ENCODE measurements at places on chromosomes 3 and 15.

- DNase-seq: peak; percentile 83
Measured at GRCh38 chr3:112814266-112814665, 32.4 kb downstream of the CD200R1L start.

- no peak for DNase-seq
Measured at GRCh38 chr3:42306499-42306898, 40.5 kb upstream of the CCK start.

- peak; percentile 58 for DNase-seq
Measured at GRCh38 chr3:178705925-178706324, 169.7 kb downstream of the KCNMB2 start.

DNA sequence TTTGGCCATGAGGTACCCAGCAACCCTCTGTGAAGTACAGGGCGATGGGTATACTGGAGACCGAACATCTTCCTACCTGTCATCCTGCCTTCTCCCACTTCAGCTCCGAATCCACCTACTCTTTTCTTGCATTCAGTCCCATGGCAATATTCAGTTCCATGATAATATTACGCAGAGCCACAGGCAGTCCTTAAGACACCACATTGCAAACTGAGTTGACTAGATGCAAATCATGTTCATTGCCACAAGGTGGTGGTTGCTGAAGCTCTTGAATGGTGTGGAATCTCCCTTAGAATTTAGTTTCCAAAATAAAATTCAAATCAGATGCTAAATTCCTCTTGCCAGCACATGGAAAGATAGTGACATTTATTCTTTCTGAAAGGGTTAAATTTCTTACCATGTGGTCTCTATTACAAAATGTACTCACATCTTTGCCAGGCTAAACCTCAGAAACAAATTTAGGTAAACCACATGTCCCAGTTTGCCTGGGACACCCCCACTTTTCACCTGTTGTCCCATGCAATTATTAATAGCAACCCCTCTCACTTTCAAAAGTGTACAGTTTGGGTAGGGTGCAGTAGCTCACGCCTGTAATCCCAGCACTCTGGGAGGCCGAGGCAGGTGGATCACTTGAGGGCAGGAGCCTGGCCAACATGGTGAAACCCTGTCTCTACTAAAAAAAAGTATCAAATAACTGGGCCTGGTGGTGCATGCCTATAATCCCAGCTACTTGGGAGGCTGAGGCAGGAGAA lies 1.7 kb upstream of the NME9 start:
- DNase-seq: peak; percentile 40

DNA sequence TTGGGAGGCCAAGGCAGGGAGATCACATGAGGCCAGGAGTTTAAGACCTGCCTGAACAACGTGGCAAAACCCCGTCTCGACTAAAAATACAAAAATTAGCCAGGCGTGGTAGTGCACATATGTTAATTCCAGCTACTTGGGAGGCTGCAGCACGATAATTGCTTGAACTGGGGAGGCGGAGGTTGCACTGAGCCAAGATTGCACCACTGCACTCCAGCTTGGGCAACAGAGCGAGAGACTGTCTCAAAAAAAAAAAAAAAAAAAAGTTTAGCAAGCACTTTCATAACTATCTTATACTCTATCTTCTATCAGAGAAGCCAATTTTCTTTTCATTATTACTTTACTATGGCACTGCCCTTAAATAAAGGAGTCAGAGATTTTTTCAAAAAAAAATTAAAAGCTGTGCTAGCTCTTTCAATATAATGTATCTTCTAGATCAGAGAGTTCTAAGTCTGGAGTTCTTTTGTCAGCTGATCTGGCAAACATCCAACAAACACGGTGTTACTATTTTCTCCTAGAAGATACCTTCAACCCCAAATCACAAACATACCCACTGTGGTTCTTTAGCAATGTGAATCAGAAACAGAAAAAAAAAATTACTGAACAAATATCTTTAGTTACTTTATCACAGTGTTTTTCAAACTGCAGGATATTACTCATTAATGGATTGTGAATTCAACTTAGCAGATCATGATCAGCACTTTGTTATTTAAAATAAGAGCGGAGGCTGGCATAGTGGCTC lies 3.0 kb downstream of the ZNF770 start:
- peak; percentile 25 for DNase-seq

Data from fibroblast of gingiva (primary cell).